ENCODE measurements at places on chromosomes 13 and 19. TPM values are rescaled to one million over a fixed set of nuclear protein-coding genes. Genes with fewer than 3 reads are reported as not detected.

GRCh38 chr13:110232756-110233155, 74.2 kb downstream of the COL4A1 start:
- no peak for DNase-seq

GRCh38 chr13:113448545-113448884, 4.8 kb downstream of the ADPRHL1 start:
- peak; percentile 54 for DNase-seq

DNA sequence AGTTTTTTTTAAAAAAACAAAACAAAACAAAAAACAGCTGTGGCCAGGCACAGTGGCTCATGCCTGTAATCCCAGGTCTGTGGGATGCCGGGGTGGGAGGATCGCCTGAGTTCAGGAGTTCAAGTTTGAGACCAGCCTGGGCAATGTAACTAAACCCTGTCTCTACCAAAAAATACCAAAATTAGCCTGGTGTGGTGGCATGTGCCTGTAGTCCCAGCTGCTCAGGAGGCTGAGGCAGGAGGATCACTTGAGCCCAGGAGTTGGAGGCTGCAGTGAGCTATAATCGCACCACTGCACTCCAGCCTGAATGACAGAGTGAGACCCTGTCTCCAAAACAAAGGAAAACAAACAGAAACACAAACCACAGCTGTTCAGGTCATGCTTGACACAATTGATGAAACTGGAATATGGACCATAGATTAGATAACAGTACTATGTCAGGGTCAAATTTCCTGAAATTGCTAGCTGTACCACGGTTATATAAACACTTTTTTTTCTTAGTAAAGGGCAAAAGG, 6.9 kb upstream of the ANGPTL4 start:
- DNase-seq: no peak

GRCh38 chr19:54407780-54408179, 7.5 kb upstream of the TTYH1 start:
- DNase-seq: no peak

DNA sequence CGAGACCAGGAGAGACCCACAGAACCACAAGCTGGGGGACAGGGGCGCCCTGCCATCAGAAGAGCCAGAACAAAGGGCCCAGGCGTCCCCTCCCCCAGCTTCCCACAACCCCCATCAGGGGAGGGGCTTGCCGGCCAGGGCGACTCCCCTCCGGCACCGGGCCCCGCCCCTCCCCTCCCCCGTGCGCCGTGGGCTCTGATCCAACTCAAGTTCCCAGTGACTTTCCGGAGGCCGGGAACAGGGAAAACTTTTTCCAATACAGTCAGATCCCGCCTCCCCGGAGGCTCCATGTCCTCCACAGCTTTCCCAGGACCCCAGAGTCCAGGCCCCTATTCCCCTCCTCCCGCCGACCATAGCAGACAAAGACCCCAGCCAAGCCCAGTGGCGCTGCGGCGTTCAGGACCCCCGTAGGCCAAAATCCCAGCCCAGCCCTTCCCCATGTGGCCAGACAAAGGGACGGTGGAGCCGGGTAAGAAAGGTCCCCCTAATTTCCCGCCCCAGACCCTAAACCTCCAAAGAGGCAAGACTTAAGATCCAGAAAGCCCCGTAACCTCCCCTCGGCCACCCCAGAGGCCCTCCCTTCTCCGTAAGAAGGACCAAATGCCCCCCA, 673 bp downstream of the TEAD2 start:
- DNase-seq: peak; percentile 87

DNA sequence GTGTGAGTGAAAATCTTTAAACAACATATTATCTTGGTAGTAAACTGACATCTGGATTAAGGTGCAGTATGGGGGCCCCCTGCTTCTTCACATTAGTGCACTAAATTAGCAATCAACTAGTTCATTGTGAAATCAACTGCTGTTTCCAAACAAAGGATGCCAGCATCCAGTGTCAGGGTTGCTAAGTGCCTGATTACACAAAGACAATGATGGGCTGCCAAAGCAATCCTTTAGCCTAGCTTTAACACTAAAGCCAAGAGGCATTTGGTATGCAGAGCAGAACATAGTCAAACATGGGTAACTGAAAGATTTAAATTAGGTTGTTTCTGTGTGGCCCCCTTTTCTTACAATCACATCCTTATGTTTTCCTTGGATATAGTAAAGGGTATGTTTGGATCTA, 543.1 kb upstream of the SLITRK5 start:
- no peak for DNase-seq

DNA sequence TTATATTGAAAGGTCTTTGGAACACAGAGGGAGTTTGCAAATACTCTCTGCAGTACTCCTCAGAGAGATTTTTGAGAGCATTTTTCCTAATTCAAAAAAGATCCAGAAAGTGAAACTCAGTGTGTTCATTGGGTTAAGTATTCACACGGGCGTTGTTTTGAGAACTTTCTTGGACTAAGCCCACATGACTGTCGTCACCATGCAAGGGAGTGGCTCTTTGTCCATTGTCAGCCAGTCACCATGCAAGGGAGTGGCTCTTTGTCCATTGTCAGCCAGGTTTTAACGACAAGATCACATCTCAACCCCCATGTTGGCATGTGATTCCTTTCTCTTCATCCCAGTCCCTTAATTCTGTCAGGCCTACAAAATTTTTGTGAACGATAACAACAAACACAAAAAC, 81.2 kb upstream of the STK24 start:
- DNase-seq: no peak

- DNase-seq: no peak
Measured at GRCh38 chr13:36752673-36753072, 66.3 kb upstream of the RFXAP start.

DNA sequence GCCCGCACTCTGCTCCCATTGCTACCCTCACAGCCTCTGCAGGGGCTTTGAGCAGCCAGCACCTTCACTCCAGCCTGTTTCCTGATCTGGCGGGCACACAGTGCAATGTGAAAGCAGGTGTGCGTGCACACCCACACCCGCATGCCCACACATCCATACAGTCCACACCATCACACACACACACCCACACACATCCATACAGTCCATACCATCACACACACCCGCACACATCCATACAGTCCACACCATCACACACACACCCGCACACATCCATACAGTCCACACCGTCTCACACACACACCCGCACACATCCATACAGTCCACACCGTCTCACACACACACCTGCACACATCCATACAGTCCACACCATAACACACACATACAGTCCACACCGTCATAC, 28.0 kb downstream of the PIAS4 start:
- no peak for DNase-seq

DNA sequence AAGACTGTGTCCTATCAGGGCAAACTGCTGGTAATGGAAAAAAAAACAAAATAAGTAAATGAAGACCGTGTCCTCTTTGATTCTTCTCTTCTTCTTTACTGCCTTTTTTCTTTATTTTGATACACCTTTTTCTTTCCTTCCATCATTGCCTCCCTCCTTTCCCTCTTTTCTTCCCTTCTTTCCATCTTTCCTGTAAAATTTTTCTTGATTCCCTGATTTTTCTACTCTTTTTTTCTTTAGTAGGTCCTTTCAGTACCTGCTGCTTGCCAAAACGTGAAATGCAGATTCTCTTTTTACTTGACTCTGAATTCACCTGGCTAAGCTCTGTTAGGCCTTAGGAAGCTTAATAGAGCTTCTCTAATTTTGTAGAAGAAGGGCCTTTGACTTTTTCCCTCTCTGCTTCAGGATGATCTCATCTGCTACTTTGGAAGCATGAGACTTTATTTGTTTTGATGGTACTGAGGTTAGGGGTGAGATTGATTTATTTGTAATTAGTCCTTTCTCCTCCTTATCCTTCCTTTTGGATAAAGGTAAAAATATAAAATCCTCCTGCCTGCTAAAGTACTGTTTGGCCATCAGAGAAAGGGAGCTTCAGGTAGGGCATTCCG, 19.2 kb downstream of the LSM14A start:
- DNase-seq: no peak

DNA sequence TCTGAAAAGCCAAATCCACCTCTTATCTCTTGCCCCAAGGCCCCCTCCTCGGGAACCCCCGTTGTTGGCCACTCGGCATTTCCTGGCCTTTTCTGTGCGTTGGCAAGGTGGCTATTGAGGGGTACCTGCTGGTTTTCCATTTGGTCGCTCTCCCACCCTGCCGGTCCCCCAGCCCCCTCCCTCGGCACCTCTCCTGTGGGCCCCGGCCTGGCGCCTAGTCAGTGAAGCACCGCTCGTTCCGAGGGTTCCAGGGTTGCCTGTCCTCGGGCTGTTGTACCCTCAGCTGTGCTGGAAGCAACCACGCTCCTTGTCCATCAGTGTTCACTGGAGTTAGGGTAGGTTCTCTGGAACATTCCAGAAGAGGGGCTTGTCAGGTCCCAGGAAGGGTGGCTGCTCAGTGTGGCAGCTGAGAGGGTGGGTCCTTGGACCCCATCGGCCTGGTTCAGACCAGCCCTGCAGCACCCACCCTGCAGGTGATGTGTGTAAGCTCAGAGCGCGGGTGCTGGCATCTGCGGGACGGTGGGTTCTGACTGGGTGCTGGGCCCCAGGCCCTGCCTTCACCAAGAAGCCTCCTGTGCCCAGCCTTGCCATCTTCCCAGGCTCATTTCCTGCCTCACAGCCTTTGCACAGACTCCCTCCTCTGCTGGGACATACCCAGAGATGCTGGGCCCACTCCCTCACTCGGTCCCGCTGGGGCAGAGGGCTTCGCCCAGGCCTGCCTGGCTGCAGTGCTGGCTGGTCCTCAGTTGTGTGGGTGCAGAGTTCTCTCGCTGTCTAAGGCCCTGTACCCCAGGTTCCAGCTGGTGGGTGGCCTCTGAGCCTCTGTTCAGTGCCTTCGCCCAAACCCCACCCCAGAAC, 21.3 kb downstream of the NKPD1 start:
- DNase-seq: no peak

GRCh38 chr19:31041461-31041860, 307.8 kb downstream of the TSHZ3 start:
- no peak for DNase-seq

DNA sequence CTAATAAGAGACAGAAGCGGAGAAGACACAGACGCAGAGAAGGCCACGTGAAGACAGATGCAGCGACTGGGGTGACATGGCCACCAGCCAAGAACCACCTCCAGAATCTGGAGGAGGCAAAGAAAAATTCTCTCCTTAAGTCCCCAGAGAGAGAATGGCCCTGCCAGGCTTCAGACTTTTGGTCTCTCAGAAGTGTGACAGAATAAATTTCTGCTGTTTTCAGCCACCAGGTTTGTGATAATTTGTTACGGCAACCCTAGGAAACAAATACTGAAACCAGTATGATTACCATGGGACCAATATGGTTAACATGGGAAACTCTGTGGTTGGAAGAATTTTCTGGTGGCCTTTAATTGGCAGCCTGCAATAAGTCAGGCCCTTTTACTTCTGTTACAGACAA, 63.9 kb upstream of the DOCK9 start:
- DNase-seq: no peak

DNA sequence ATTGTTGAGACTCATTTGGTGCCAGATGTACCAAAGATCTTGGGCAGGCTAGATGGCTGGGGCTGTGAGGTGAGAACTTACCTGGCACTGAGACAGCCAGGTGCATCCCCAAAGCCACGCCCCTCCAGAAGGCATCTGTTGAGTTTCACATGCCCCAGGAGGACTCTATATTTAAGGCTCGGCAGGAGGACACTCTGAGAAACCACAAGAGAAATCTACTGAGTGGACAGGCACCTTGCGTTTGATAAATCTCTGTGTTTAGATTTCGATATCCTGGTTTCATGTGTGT, 197.9 kb upstream of the ZNF536 start:
- no peak for DNase-seq

- DNase-seq: peak; percentile 53
Measured at GRCh38 chr19:43555185-43555770, 20.0 kb downstream of the XRCC1 start.

GRCh38 chr13:47409778-47410177, 512.9 kb upstream of the HTR2A start:
- no peak for DNase-seq

GRCh38 chr19:7421941-7422744, 66.7 kb downstream of the PEX11G start:
- no peak for DNase-seq

DNA sequence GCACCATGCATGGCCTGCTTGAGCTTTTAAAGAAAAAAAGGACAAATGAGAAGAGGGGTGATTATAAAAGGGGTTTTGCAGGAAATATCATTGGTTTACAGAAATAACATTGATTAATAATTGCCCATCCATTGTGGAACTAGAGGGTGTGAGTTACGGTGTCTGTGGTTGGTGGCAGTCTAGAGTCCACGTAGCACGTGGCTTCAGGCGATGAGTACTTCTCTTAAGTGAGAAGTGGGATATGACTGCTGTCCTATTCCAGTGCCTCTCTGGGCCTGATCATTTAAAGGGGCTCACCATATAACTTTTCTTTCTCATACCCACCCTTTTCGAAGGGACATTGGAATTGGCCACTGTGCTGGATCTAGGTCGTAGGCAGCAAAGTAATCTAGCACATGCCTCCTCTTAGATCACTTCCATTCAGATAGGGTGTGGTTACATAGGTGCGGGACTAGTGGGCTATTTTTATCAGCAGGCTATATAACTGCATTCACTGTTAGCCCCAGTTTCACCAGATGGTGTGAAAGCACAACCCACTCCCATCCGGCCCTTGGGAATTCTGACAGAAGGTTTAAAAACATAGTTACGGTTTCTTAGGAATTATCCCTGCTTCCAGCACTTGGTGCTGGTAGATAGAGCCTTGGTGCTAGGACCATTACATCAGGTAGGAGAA, 19.9 kb downstream of the PPP5C start:
- no peak for DNase-seq

DNA sequence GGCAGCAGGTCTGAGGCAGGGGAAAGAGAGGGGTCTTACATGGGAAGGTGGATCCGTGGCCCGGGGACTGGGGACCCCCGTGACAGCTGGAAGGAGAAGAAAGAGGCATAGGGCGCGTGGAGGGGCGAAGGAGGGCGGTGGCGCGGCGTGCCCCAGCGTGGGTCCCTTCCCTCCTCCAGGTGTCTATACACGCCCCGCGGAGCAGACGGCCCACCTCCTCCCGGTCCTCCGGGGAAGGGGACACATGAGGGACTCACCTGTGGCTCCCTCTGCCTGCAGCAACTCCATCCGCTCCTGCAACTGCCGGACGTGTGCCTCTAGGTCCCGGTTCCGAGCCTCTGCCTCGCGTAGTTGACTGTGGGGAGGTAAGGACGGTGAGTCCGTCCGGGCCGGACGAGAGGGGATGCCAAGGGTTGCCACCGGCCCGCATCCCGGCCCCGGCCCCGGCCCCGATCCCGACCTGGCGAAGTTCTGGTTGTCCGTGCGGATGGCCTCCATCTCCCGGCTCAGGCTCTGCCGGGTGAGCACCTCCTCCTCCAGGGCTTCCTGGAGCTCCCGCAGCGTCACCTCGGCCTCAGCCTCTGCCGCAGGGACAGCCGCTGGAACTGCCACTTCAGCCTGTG, 2.4 kb upstream of the SIX5 start:
- DNase-seq: peak; percentile 43

GRCh38 chr19:40416918-40417642, 3.9 kb upstream of the PRX start:
- peak; percentile 72 for DNase-seq

Gene MAMSTR
- total RNA-seq: 3.2 TPM

Gene FLT3
- 0.12 TPM for total RNA-seq

Gene LILRB3
- 10.5 TPM for total RNA-seq

Gene TGDS
- 4.8 TPM for total RNA-seq

Gene PIAS4
- 14.0 TPM for total RNA-seq

Gene TMEM38A
- 6.7 TPM for total RNA-seq

Gene CEACAM6
- total RNA-seq: not detected

Gene FBL
- 87.7 TPM for total RNA-seq

Gene ZNF324
- total RNA-seq: 4.4 TPM

Gene RFC3
- 5.2 TPM for total RNA-seq

Gene CEP89
- 10.6 TPM for total RNA-seq

Gene NKG7
- 4.0 TPM for total RNA-seq

Gene FPR1
- total RNA-seq: 12.9 TPM

Gene RNASEH2A
- total RNA-seq: 8.1 TPM

Measured in left cardiac atrium (tissue), 4 donors.